Erythroblast (primary cell): ENCODE measurements at places on chromosomes 12 and 14.
A peak's percentile ranks its signal among the peaks of the same experiment; 100 is the strongest.

DNA sequence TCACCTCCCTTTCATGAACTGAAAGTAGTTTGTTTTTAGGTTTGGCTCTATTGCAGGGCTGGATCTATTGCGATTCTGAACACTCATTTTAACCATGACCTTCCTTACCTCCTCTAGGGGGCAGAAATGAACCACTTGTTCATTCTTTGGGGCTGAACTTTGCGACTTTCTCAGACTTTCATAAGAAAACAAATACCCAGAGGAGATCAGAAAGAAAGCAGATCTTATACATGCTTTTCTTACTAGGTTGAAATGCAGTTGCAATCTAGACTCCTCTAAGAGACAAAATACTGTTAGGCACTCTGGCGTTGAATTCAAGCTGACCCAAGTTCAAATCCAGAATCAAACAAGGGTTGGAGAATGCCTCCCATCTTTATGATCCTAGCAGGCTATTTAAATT lies 32.6 kb upstream of the PLEKHG3 start:
- peak; percentile 70 for DNase-seq

GRCh38 chr12:99068993-99069747 lies 424.1 kb downstream of the APAF1 start:
- DNase-seq = no peak

DNA sequence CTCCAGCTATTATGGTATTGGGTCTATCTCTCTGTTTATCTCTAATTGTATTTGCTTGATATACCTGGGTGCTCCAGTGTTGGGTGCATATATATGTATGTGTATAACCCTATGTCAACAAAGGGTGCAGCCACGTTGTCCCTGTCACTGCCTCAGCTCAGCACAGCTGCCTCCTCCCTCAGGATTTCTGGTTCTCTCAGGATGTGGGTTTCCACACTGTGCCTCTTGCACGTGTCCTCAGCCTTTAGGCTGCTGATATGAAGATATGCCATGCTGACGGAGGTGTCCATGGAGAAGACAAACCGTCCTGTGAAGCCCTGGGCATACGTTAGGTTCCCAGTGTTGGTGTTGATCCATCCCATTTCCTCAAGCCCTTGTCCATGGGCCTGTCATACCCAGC lies 791.2 kb downstream of the TMEM121 start:
- DNase-seq = no peak

- no peak for DNase-seq
These were observed 55.6 kb downstream of the SYNE3 start for GRCh38 chr14:95460647-95461478.

GRCh38 chr12:65411171-65411570 lies 132.7 kb downstream of the MSRB3 start:
- DNase-seq = no peak

GRCh38 chr12:24135158-24135850 lies 185.8 kb upstream of the SOX5 start:
- DNase-seq = no peak

DNA sequence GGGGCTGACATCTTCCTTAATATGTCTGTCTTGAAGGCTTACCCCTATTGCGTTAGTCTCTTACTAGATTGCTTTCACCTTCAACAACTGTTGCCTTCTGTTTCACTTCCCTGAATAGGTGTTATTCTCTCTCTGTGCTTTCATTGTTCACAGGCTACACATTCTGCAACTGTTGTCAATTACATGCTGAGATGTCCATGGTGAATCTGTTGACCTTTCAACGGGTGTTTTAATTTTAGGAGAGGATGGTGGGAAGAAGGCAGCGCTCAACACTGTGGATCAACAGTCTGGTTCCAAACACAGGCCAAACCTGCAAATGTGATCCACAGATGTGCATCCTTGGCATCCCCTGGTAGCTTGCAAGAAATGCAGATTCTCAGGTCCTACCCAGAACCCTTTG lies 101.9 kb downstream of the DACT1 start:
- no peak for DNase-seq

DNA sequence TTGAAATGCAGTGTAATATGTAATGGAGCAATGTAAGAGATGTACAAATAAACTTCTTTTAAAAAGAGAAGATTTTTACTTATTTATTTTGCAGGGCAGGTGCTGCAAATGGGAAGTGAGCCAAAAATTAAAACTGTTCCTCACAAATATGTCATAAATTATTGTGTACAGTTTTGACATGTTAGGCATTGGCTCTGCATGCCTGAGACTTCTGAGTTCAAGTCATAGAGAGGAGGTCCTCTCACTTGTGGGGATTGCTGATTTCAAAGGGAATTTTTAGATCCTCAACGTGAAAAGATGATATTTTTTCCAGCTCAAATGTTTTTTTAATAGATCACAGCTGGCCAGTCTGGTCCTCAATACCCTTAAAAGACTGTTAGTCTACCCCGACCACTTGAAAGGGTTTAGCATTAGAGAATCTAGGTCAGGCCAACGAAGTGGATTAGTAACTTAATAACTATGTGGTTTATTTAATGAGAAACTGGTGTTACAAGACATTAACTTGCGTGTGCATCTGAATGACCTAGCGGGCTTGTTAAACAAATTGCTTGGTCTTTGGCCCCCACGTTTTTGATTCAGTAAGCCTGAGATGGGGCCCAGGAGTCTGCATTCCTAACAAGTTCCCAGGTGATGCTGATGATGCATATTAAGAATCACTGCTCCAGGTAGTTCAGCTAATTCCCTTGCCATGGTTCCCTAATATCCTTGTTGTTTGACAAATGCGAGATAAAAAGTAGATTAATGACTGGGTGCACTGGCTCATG lies 30.9 kb upstream of the WDR89 start:
- no peak for DNase-seq

- DNase-seq = no peak
These were observed 118.6 kb downstream of the GCH1 start for GRCh38 chr14:54784060-54784459.

DNA sequence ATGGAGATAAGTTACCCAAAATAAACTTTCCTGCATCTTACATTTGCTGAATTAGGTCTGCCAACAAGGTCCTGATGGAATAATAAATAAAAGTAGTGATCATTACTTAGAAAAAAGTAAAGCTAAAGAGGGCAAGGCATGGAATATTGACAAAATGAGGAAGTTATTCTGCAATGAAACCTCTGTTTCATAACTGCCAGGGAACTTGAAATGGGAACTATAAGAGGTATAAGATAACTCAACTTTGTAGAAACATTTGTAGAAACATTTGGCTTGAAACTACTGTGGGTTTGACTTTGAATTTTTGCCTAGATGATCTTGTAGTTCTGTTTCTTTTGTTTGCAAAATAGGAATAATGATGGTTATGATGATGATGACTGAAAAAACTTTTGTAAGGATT lies 18.7 kb upstream of the YBX3 start:
- DNase-seq = no peak

GRCh38 chr12:98752726-98753125 lies 107.6 kb downstream of the APAF1 start:
- no peak for DNase-seq
